ENCODE measurements at places on chromosomes 16 and 17. TPM values are rescaled to one million over a fixed set of nuclear protein-coding genes. Genes with fewer than 3 reads are reported as not detected.

Gene CRYBA1
- total RNA-seq, result not detected

DNA sequence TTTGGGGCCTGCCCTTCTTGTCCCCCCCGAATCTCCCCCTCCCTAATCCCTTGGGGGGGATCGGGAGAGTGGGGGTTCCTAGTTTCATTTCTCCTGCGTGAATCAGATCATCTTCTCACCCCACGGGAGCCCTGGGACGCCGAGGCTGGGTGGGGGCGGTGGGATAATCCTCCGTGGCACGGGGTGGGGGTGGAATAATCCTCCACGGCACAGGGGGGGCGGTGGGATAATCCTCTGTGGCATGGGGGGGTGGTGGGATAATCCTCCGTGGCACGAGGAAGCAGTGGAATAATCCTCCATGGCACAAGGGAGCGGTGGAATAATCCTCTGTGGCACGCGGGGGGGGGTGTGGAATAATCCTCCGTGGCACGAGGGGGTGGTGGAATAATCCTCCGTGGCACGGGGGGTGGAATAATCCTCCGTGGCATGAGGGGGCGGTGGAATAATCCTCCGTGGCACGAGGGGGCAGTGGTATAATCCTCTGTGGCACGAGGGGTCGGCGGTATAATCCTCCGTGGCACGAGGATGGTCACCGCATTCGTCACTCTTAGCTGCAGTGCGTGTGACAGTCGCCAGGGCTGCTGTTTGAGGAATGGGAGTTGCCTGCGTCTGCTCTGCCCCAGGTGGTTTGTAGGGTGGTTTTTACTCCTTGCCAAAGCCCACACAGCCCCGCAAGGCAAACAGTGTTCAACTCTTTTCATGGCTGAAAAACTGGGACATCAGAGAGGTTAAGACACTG lies 156.9 kb downstream of the LAT start:
- H3K4me3 ChIP-seq, result no peak overlapping the region
- H3K4me1 ChIP-seq, result no peaks in the 10 kb centered on the region
- no peaks in the 10 kb centered on the region for H3K36me3 ChIP-seq
- H3K27me3 ChIP-seq, result no peaks in the 10 kb centered on the region
- H3K27ac ChIP-seq, result no peak overlapping the region

DNA sequence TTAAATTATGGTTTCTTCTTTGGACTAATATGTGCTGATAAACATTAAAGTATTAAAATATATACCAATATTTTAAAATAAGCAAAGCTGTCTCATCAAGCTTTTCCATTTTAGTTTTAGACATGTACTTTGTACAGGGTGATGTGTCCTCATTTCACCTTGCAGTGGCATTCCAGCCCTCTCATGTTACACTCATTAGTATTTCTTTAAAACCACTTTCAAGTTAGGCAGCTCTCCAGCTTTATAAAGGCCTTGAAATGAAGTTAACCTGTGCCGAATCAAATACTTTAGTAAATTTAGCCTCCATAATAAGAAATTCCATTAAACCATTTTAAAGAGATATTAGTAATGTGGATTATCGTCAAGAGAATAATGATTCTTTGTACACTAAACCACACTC lies 107.6 kb upstream of the HLF start:
- H3K27ac ChIP-seq, result no peak overlapping the region
- no peaks in the 10 kb centered on the region for H3K27me3 ChIP-seq
- no peak overlapping the region for H3K4me3 ChIP-seq
- H3K4me1 ChIP-seq, result no peaks in the 10 kb centered on the region
- no peak for DNase-seq

Gene KRT17
- total RNA-seq, result 5.9 TPM

DNA sequence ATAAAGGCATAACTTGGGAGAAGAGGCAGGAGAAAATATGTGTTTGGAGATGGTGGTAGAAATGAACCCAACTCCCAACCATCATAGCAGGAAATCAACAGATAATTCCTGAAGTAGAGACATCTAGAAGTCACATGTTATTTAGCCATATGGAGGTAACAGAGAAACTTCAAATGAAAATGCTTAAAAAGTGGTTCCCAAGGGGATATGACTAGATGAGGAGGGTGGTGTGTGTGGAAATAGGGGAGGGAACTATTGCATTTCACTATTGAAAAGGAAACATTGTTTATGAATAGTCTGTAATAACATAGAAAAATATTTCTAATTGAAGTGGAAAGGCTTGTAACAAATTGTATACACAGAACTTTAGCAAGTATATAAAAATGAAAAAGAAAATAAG lies 412.0 kb downstream of the SHISA9 start:
- H3K27me3 ChIP-seq, result no peaks in the 10 kb centered on the region
- DNase-seq, result no peak
- no peaks in the 10 kb centered on the region for H3K36me3 ChIP-seq
- H3K27ac ChIP-seq, result no peak overlapping the region
- no peaks in the 10 kb centered on the region for H3K4me1 ChIP-seq
- no peak overlapping the region for H3K4me3 ChIP-seq

GRCh38 chr16:3578121-3578520 lies 918 bp upstream of the NLRC3 start:
- H3K4me3 ChIP-seq, result no peak overlapping the region
- DNase-seq, result no peak
- no peaks in the 10 kb centered on the region for H3K27me3 ChIP-seq
- peaks cover 3% of the 10 kb centered on the region for H3K4me1 ChIP-seq
- H3K27ac ChIP-seq, result peak overlapping the region; percentile 68
- H3K36me3 ChIP-seq, result peaks cover 5% of the 10 kb centered on the region

Gene CCT6B
- 1.7 TPM for total RNA-seq

- DNase-seq, result no peak
- H3K27me3 ChIP-seq, result no peaks in the 10 kb centered on the region
- no peak overlapping the region for H3K27ac ChIP-seq
These were observed 149.5 kb upstream of the COX10 start for GRCh38 chr17:13919818-13920217.

DNA sequence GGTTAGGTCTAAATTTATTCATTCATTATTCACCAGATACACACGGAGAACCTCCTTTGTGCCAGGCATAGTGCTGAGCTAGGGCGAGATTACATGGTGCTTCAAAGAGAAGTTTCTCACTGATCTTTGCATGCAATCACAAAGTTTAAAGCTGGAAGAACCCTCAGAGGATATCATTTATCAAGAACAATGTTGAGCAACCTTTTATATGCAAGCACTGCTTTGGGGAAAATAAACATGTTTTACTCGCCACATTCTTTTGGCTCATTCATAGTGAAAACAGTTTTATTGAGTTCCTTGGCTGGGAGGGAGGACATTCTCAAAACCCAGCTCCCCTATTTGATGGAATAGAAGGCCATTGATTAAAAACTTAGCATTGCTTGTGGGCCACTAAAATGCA lies 49.8 kb upstream of the XYLT1 start:
- H3K27ac ChIP-seq, result no peak overlapping the region
- H3K4me3 ChIP-seq, result no peak overlapping the region
- H3K36me3 ChIP-seq, result no peaks in the 10 kb centered on the region
- DNase-seq, result no peak
- H3K27me3 ChIP-seq, result peaks cover 8% of the 10 kb centered on the region

Gene MGAT5B
- 2.0 TPM for total RNA-seq

Gene KRT15
- 24.3 TPM for total RNA-seq

- H3K27ac ChIP-seq, result no peak overlapping the region
- peaks cover 11% of the 10 kb centered on the region for H3K4me1 ChIP-seq
- no peak for DNase-seq
- H3K27me3 ChIP-seq, result no peaks in the 10 kb centered on the region
- no peaks in the 10 kb centered on the region for H3K36me3 ChIP-seq
These were observed 28.1 kb downstream of the SRL start for GRCh38 chr16:4213737-4214136.

DNA sequence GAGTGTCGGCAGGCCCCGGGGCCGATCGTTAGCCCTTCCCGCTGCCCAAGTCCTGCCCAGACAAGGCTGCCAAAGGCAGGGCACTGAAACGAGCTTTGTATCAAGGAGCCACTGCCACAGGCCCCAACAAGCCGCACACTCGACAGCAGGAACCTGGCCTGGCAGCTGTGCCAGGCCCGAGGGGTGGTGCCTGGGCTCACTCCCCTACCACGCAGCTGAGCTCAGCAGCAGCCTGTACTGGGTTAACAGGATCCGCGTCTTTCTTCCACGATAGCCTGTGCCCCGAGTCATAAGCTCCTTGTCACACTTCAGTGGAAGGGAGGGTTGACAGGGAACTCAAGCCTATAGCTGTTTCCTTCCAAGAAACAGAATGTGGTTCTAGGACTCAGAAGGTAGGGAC lies 87.9 kb downstream of the ABR start:
- H3K27me3 ChIP-seq, result no peaks in the 10 kb centered on the region
- peaks cover 36% of the 10 kb centered on the region for H3K36me3 ChIP-seq
- peak overlapping the region; percentile 83 for H3K27ac ChIP-seq
- no peak for DNase-seq

Gene STX1B
- total RNA-seq, result 0.58 TPM

DNA sequence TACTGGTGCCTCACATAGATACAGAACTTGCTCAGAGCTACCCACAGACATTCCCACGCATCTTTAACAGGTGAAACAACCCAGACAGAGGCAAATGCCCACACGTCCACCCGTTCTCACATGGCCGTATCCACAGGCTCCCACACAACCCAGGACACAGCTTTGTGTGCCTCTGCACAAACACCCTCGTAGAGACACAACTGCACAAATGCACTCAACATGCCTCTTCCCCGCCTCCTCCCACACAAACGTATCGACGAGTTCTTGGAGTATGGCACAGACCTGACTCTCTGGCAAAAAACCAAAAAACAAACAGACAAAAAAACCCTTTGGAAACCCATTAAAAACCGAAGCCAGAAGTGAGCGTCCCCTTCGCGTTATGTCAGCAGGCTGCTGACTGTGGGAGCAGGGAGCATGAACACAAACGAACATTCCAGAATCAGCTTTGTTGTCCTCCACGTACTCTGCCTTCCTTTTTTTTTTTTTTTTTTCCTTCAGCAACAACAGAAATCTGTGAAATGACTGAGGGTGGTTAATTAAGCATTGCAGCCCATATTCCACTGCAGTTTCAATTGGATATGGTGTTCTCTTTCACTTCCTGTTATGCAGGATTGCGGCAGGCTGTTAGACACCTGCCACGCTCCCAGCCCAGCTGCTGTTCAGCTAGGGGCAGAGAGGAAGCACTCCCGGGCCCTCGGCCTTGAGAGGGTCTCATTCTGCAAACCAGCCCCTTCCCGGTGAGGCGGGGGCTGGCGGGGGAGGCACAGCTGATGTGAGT lies 313.7 kb downstream of the MAF start:
- no peaks in the 10 kb centered on the region for H3K36me3 ChIP-seq
- peak; percentile 72 for DNase-seq
- H3K27ac ChIP-seq, result no peak overlapping the region

GRCh38 chr16:27400751-27401620 lies 988 bp upstream of the IL21R start:
- H3K4me1 ChIP-seq, result peaks cover 17% of the 10 kb centered on the region
- no peak for DNase-seq
- H3K4me3 ChIP-seq, result no peak overlapping the region
- H3K27ac ChIP-seq, result peak overlapping the region; percentile 11

Gene C17orf107
- total RNA-seq, result 2.7 TPM

DNA sequence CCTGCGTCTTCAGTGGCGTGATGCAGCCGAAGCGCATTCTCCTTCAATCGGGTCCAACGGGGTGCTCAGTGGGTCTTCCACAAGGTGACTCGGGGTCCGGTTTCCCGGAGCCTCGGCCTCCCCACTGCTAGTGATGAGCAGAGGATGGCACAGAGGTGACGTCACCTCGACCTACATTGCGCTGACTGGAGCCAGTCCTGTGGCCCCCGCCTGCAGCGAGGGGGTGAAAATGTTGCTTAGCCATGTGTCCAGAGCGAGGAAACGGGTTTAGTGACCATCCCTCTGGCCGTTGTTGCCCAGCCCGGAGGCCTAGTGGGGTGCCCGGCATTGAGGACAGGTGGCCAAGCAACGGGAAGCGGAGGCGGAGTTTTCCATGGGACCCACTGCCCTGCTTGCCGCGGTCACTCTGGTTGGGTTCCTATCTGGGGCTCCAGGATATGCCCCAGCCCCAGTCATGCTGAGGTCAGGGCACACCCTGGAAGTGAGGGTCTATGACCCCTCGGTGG lies 190.6 kb upstream of the CIBAR2 start:
- H3K4me3 ChIP-seq, result no peak overlapping the region
- H3K27me3 ChIP-seq, result no peaks in the 10 kb centered on the region
- no peak for DNase-seq
- H3K27ac ChIP-seq, result no peak overlapping the region

DNA sequence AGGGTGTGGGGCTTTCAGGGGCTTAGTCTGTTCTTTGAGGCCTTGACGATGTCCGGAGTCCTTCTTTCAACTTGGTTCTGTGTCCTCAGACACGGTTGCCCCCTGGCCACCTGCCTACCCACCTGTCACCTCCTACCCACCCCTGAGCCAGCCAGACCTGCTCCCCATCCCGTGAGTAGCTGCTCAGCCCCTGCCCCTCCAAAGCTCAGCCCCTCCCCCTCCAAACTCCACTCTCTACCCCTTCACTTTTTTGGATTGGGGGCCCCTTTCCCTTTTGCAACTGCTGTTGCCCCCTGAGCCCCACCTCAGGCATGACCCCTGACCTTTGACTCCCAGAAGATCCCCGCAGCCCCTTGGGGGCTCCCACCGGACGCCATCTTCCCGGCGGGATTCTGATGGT lies 1.2 kb downstream of the LAT start:
- H3K27me3 ChIP-seq, result no peaks in the 10 kb centered on the region
- peak overlapping the region; percentile 40 for H3K4me3 ChIP-seq
- DNase-seq, result no peak
- peaks cover 72% of the 10 kb centered on the region for H3K36me3 ChIP-seq

Gene AXIN2
- total RNA-seq, result 63.6 TPM

- no peaks in the 10 kb centered on the region for H3K27me3 ChIP-seq
- DNase-seq, result no peak
- H3K4me1 ChIP-seq, result no peaks in the 10 kb centered on the region
- no peaks in the 10 kb centered on the region for H3K36me3 ChIP-seq
These were observed 706.1 kb downstream of the WWOX start for GRCh38 chr16:78805556-78805955.

DNA sequence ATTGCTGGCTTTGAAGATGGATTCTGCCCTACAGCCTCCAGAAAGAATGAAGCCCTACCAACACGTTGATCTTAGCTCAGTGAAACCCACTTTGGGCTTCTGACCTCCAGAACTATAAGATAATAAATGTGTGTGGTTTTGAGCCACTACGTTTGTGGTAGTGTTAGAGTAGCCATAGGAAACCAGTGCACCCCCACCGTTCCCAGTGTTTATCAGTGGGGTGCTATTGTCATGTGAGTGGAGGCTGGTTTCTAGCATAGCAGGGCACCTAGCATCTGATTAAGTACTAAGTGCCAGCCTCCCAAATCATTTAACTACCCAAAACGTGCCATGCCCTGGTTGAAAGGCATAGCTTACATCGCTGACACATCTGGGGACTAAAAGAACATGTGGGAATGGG lies 423.9 kb downstream of the UTP18 start:
- no peak overlapping the region for H3K4me3 ChIP-seq
- no peak overlapping the region for H3K27ac ChIP-seq
- no peaks in the 10 kb centered on the region for H3K4me1 ChIP-seq
- H3K27me3 ChIP-seq, result no peaks in the 10 kb centered on the region

DNA sequence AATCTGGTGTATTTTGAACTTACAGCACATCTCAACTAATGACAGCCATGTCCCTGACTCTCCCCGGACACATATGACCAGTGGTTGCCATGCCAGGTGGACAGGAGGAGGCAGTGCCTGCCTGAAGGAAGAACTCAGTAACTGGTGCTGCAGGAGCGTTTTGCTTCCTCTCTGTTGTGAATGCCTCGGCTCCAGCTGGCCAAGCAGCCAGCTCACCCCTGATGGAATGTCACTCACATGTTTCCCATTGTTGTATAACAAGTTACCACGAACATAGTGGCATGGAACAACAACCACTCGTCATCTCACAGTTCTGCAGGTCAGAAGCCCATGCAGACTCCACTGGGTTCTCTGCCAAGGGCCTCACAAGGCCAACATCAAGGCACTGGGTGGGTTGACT lies 20.1 kb upstream of the IRF8 start:
- no peaks in the 10 kb centered on the region for H3K4me1 ChIP-seq
- no peaks in the 10 kb centered on the region for H3K27me3 ChIP-seq
- H3K36me3 ChIP-seq, result no peaks in the 10 kb centered on the region
- H3K4me3 ChIP-seq, result no peak overlapping the region

Gene NUDT7
- 7.2 TPM for total RNA-seq

All from upper lobe of right lung (tissue), 1 donor.